ENCODE measurements at places on chromosomes 6 and 20.

DNA sequence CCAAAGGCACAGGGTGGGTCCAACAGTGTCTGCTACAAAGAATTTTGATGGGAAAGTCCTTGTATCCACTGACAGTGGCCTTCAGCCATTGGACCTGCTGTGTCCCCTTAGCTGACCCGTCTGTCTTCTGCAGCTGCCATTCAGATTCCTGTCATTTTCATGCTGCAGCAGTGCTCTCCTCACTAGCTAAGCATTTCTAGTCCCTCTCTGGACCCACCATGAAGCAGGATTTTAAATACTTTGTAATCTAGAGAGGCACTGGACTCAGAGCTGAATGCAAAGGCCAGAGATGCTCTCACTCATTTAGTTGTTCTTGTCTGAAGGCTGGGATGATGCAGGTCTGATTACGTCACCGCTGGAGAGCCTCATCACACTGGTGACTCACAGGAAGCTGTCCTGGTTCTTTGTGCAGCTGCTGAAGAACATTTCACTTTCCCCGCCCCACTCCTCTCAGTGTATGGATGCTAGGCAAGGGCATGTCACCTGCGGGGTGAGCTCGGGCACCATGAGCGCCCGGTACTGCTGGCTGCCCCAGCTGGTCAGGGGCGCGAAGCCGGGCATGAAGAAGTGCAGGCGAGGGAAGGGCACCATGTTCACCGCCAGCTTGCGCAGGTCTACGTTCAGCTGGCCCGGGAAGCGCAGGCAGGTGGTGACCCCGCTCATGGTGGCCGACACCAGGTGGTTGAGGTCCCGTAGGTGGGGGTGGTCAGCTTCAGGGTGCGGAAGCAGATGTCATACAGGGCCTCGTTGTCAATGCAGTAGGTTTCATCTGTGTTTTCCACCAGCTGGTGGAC lies 19.4 kb upstream of the TUBB2A start:
- no peak for DNase-seq

GRCh38 chr6:19205076-19205475 lies 632.1 kb upstream of the ID4 start:
- DNase-seq, result no peak

- no peak for DNase-seq
Observed at GRCh38 chr6:109304284-109305015, 77.8 kb downstream of the CD164 start.

DNA sequence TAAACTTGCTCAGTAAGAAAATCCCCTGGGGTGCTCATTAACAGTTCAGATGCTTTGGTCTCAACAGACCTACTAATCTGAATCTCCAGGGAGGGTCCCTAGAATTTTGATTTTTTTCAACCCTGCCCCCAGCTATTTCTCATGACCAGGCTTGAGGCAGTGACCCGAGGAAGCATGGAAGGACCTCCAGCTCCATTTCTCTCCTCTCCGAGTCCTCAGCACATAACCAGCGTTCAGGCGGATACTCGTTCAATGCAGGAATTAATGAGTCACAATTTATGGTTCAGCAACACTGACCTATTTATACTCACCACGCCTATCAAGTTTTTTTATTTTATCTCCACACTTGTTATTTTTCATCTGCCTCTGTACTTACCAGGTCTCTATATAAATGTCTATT lies 369.2 kb upstream of the CDH4 start:
- no peak for DNase-seq

DNA sequence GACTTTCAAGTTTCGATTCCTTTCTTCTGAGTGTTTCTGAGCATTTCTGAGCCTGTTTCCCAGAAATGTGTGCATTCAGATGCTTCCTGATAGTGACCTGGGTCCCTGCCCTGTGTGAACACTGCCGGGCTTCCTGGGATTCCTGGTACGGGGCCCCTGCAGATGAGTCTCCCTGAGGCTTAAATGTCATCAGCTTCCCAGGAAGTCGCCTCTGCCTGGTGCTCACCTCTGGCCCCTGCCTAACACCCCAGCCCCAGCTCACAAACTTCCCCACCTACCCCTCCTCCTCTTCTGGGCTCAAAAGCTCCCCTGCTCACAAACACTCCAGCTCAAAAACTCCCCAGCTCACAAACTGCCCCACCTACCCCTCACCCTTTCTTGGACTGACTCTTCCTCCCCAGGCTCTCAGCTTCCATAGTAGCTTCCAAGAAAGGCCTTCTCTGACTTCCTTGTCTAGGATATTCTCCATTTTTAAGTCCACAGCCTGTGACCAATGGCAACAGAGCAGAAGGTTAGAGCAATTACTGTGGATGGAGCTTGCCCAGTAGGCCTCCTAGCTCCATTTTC lies 42.0 kb downstream of the TGM2 start:
- DNase-seq, result no peak

GRCh38 chr6:121828146-121828886 lies 392.9 kb downstream of the GJA1 start:
- no peak for DNase-seq

DNA sequence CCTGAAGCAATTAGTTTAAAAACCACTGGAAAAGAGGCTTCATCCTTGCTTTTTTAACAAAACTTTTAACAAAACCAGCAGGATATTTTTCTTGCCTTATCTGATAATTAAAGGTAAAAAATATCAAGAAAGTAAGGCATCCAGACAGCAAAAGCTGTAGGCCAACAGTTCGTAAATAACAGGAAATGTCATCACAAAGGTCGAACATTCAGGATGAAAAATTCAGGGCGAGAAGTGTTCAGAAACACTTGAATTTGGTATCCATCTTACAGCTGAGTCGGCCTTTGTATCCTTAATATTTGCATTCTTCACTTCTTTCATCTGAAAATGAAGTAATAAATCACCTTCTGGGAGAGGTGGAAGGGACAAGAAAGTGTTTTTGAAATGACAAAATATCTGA lies 8.2 kb upstream of the FILIP1 start:
- DNase-seq, result no peak

- DNase-seq, result no peak
Observed at GRCh38 chr20:7327810-7328209, 560.3 kb downstream of the BMP2 start.

GRCh38 chr20:56829788-56830385 lies 200.8 kb downstream of the TFAP2C start:
- DNase-seq, result no peak

- no peak for DNase-seq
Observed at GRCh38 chr6:13953061-13953705, 28.4 kb downstream of the RNF182 start.

DNA sequence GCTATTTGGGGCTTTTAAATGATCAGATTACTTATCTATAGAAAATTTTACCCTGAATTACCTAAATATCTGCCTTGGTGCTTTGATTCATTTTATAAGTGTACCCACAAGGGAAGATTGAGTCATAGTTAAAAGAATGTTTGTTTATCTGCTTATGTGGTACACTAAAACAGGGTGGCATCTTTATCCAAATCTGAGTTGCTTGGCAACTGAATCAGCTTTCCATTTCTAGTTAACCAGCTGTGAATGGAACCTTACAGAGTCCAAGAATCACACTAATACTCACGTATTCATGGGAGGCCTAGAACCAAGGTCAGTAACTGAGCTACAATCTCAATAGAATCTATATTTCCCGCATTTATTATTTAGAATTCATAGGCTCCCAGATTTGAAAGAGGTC lies 44.0 kb upstream of the CAP2 start:
- DNase-seq, result no peak

GRCh38 chr6:108714101-108714765 lies 134.0 kb upstream of the ARMC2 start:
- no peak for DNase-seq

GRCh38 chr6:11172501-11173327 lies 59.8 kb downstream of the NEDD9 start:
- no peak for DNase-seq

GRCh38 chr6:139534472-139535115 lies 160.1 kb upstream of the CITED2 start:
- DNase-seq, result no peak

DNA sequence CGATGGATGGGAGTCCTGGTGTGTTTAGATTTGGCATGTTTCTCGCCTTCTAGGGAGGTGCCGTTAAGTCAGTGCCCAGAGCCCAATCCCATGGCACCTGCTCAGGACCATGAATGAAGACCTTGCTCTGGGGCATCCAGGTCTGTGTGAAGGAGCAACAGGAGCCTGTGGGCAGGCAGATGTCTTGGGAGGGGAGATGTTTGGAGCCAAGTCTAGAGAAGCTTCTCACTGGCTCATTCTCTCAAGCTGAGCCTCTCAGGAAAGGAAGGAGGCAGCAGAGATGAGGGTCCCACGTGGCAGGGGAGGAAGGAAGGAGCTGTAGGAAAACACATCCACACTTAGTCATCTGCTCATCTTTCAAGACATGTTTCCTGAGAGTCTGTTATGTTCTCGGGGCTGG lies 9.5 kb upstream of the SIRPB1 start:
- DNase-seq, result no peak

- DNase-seq, result peak; percentile 93
Observed at GRCh38 chr20:41476013-41476441, 109.4 kb upstream of the EMILIN3 start.

DNA sequence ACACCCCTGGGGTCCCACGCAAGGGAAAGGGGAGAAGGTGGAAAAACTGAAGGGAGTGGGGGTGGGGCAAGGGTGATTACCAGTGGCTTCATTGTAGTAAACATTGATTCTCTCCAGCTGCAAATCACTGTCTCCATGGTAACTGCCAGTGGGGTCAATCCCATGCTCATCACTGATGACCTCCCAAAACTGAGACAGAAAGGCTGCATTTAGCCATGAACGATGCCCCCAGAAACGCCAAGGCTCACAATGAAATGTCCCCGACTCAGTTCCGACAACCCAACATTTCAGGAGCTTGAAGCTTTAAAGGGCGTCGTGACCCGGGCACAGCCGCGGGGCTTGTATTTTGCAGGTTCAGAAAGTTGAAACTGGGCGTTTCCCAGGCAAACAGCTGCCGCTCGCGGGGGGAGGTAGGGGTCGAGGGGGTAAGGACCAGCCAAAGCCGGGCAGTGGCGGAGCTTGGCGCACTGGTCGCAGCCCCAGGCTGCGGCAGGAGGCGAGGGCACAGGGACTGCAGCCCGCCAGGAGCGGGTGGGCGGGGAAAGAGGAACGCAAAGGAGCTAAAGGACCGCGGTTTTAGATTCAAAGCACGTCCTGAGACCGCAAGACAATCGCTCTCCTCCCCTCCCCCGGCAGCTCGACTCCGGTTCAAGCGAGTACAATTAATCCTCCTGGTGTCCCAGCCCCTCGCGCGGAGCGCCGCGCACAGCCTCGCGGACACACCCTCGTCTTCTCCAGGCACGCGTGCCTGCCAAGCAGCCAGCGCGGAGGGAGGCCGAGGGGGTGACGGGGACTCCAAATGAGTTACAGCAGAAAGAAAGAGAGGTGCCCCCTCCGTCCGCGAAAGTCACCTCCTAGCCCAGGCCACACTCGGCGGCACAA lies 731 bp downstream of the TUBB2B start:
- DNase-seq, result no peak

GRCh38 chr20:35373661-35374060 lies 38.1 kb downstream of the UQCC1 start:
- DNase-seq, result no peak

- DNase-seq, result no peak
Observed at GRCh38 chr20:44485830-44486198, 10.1 kb downstream of the TTPAL start.

- DNase-seq, result no peak
Observed at GRCh38 chr6:142452993-142453392, 151.2 kb downstream of the ADGRG6 start.

DNA sequence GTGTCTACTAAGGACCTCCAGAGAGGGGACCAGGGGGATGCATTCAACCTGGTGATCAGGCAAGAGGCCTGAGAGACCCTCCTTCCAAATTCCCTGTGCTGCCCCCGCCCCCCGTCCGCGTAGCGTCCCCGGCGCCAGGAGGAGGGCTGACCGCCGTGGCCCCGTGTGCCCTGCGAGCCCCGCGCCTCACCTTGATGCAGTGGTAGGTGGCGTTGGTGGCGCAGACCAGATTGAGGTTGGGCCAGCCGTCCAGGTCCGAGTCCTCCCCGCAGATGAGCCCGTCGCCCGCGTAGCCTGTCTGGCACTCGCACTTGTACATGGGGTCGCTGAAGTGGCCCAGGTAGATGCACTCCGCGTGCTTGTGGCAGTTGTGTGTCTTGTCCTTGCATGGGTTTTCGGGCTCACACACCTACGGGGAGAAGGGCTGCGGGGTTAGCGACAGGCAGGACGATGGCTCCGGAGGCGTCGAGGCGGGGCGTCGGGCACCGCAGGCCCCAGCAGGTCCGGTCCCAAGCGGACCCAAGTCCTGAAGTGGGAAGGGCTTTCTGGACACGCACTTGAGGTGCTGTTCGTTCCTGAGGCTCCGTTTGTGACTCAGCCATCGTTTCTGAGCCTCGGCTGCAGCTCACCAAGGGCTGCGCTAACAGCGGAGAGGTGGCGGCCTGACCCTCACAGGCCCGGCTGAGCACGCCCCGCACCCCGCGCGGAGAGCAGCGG lies 21.7 kb downstream of the THBS2 start:
- no peak for DNase-seq

DNA sequence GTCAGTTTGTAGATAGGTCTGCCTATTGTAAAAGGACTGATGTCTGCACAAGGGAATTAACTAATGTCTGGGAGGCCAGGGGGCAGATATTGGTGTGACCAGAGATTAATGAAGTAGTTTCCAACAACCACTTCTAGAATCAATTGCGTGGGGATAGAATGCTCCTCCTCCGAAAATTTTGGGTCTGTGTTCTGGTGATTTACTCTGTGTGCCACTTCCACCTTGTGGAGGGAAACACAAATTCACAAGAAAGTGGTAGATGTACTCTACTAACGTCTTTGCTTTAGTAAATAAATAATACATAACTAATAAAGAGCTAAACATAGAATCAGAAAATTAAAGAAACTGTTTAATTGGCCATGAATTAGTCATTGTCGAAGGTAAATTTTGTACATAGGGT lies 25.5 kb downstream of the TMEM14A start:
- no peak for DNase-seq
